Muscle of back (tissue), 13 donors: ENCODE measurements at places on chromosomes 5 and 9.

DNA sequence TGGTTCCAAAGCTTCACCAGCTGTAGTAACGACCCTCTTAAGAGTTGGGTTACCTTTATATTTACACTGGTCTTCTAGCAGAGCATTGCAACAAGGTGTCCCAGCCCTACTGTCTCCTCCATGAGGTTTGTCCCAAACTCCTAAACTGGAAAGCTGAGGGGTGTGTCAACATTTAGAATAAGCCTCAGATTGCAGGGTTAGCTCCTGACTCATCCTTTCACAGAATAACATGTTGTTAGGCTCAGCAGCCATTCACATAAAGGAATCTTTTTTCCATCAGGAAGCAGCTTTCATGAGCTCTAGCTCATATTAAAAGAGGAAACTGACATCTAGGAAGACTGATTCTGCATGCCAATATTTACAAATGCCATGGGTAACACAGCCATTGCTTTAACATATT is 238.7 kb downstream of the EFNA5 start:
- no peak for DNase-seq

- DNase-seq, result peak; percentile 15
Observed at GRCh38 chr5:16616536-16617273, at the start of gene RETREG1. Gene RETREG1, minus strand, starts transcription at chr5:16616997. Its CDS starts 26 bp downstream, at chr5:16616971.

GRCh38 chr5:76990899-76991459 is 38.1 kb downstream of the CRHBP start:
- DNase-seq, result no peak

- peak; percentile 14 for DNase-seq
Observed at GRCh38 chr5:1374679-1375055, 29.8 kb upstream of the CLPTM1L start.

GRCh38 chr5:61184708-61185107 is 22.4 kb upstream of the SMIM15 start:
- DNase-seq, result no peak

DNA sequence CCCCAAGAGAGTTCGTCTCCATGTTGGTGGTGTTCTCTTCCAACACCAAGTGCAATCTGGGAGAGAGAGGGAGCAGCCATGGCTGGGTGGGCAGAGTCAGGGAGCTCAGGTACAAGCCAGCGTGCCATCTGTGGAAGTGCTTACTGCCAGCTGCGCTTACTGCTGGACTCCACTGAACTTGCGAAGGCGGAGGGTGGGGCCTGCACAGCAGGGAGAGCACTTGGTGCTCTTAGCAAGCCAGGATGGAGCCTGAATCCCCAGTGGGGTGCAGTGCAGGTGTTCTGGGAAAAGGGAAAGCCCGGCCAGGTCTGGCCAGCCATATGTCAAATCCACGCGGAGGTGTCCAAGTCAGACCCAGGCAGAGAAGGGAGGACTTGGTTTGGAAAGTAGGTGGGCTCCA is 142.0 kb downstream of the FANCC start:
- DNase-seq, result no peak

- DNase-seq, result peak; percentile 70
Observed at GRCh38 chr5:78569441-78569840, 79.1 kb downstream of the LHFPL2 start.

DNA sequence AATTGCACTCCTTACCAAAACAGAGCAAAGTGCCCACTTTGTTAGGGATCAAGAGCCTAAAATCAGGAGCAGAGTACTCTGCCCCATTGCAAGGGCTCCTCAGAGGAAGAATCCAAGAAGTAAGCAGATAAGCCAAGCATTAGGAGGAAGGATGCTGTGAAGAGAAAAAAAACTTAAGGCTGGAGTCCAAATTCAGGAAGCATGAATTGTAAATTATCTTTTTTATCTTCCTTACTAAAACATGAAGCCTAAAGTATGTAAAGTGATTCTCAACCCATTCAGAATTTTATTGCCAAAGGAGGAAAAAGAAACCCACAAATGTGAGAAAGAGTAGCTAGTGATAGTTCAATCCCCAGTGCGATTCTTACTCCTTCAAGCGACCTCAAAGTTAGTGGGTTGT is 523.9 kb downstream of the TAF11L14 start:
- no peak for DNase-seq

DNA sequence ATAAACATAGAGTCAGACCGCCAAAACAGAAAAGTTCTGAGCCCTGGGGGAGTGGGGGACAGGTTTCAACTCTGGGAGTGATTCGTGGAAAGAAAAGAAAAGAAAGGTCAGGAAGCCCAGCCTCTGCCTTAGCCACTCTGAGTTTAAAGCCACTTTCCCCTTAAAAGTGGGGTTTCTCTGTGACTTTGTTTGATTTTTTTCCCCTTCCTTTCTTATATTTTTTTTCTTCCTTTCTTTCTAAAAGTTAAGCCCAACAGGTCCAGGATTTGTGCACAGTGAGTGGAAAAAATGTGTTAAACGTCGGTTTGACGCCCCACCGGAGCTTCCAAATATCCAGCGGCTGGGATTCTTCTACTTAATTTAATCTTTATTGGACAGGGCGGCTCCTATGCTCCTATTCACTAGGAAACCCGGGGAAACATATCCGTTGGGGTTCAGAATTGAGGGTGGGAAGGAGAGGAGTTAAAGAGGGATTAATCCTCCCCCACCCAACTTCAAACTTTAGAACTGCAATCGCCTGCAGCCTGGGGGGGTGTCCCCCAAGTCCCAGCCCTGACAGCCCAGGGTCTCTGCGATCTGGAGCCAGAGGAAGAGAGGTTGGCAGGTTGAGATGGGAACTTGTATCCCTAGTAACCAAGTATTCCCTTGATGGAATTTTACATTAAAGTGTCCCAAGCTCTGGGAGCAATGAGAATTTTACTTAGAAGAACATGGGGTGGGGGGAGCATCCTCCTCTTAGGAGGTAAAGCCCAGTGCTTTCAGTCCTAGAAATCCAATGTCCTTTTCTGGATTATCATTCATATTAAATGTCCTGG is 6.3 kb downstream of the NR2F1-AS1 start:
- no peak for DNase-seq

DNA sequence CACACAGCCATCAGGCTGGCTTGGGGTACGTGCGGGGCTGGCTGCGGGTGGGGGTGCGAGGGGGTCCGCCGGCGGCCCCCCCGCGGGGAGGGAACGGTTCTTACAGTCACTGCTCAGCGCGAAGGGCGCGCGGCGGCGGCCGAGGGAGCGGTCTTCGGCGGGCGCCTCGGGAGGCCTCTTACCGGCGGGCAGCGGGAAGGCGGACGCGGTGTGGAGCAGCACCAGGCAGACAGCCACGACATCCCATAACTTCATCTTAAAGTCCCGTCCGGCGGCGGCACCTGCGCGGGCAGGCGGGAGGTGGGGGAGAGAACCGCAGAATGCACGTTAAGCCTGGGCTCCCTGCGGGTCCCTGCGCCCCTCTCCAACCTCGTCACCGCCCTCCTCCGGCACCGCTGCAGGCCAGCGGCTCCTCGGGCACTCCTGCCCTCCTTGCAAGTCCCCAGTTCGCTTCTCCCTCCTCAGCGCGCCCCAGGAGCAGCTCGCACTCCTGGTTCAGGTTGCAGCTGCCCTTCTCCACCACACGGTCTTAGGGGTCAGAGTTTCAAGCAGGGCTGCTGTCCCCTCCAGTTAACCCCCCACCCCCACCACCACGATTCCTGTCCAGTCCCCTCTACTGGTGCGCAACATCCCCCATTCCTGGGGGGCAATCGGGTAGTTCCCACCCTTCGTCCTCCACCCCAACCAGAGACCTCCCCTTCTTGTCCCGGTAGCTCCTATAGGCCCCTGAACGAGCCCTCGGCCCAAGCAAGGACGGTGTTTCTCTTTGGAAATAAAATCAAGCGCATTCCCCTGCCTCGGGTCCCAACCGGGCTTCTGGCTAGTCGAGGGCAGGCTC is 5.1 kb downstream of the GDNF start:
- DNase-seq, result peak; percentile 53

DNA sequence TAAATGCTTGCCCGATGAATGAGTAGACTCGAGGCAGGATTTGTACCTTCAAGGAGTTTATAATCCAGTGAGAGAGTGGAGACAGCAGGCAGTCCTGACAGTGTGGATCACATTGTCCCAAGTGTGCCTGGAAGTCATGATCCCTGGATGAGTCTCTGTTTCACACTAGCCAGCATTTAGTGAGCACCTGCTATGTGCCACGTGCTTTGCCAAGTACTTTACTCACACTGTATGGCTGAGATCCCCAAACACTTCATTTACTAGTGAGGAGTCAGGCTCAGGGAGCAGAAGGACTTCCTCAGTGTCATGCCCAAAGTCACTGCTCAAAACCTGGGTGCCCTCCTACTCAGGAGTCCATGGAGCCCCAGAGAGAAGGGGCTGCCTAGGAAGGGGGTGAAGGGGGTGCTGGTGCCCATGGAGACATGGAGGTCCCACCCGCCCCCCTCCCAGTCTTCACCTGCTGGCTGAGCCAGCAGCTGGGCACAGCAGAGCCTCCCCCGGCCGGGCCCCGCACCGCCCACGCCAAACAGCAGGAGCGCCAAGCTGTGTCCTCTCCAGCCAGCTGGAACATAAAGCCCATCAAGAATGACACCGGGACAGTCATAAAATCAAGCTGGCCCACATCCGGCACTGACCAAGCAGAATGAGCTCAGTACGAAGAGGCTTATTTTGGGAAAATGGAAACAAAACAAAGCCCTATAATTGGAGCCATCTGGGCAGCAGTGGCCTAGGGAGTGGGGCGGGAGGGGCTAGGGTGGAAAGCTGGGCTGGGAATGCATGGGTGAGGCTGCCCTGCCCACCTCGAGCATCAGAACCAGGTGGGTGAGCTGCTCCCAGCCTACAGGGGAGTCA is 10.6 kb downstream of the LAMC3 start:
- no peak for DNase-seq

- no peak for DNase-seq
Observed at GRCh38 chr5:15124871-15125568, 253.4 kb upstream of the ANKH start.

- no peak for DNase-seq
Observed at GRCh38 chr9:93697352-93698139, 121.2 kb downstream of the PHF2 start.

DNA sequence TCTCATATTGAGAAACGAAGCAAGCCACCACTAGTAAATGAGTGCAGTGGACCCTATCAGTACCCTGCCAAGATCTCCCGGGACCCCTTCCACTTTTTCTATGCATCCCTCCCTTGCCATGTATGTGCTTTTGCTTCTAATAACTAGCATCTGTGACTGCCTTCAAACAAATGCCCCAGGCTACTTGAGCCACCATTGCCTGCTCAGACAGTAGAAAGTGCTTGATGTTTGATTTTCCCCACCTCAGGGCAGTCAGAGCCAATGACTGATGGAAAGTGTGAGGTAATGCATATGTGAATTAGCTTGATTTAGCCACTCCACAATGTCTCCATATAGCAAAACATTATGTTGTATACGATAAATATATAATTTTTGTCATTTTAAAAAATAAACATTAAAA is 797.3 kb upstream of the ACO1 start:
- DNase-seq, result no peak

DNA sequence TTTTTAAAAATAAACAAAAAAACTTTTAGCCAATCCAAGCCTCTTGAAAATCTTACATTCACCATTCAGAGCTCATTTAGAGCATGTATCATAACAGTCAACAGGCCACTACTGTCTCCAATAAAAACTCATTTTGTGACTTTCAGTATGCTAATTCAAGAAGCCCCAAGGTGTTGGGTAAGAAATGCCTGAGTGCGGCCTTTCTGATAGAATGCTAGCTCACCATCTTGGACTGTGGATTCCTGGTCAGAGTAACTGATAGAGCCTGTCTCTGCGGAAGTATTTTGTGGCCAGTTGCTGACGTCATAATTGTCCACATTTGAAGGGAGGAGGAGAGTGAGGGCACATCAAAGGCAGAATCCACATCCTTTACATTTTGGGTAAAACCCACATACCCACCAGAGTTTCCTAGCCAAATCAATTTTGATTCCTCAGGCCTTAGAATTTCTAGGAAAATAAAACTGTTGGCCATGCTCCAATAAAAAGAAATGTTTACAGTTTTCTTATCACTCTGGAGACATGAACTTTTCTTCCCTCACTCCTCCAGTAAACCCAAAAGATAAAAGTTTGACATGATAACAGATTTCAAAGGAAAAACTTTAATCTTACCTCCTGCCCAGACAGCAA is 41.1 kb upstream of the ERCC6L2 start:
- no peak for DNase-seq

GRCh38 chr5:143594902-143595818 is 191.7 kb upstream of the NR3C1 start:
- DNase-seq, result no peak

DNA sequence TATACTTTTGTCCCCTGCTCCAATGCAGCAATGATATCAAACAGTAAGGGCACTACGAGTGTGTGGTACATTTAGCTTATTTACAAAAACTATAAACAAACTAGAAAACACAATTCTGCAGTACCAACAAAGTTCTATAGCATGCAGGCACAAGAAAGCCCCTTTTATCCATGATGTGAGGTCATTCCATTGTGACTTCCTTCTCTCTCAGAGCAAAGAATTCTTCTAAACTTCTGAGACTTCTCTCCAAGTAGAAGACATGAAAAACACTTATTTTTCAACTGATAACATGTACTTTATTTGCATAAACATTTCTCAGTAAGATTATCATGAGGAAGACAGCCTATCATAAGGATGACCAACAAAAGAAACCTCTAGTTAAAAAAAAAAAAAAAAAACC is 569.8 kb downstream of the TLE1 start:
- DNase-seq, result no peak

- DNase-seq, result peak; percentile 33
Observed at GRCh38 chr5:151745071-151745705, 13.2 kb downstream of the ATOX1 start.

DNA sequence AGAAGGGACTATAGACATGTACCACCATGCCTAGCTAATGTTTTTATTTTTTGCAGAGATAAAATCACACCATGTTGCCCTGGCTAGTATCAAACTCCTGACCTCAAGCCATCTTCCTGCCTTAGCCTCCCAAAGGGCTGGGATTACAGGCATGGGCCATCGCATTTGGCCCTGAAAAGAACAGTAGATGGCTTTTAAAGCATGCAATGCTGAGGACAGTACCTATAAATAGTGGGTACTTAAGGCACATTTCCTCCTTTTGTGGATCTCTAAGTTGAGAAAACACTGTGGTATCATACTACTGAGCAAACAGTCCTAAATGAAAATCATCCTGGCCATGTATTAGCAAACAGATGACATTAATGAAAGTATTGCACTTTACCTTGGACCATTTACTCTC is 119.4 kb downstream of the TTC39B start:
- no peak for DNase-seq

GRCh38 chr9:119005162-119005561 is 364.1 kb downstream of the BRINP1 start:
- no peak for DNase-seq

DNA sequence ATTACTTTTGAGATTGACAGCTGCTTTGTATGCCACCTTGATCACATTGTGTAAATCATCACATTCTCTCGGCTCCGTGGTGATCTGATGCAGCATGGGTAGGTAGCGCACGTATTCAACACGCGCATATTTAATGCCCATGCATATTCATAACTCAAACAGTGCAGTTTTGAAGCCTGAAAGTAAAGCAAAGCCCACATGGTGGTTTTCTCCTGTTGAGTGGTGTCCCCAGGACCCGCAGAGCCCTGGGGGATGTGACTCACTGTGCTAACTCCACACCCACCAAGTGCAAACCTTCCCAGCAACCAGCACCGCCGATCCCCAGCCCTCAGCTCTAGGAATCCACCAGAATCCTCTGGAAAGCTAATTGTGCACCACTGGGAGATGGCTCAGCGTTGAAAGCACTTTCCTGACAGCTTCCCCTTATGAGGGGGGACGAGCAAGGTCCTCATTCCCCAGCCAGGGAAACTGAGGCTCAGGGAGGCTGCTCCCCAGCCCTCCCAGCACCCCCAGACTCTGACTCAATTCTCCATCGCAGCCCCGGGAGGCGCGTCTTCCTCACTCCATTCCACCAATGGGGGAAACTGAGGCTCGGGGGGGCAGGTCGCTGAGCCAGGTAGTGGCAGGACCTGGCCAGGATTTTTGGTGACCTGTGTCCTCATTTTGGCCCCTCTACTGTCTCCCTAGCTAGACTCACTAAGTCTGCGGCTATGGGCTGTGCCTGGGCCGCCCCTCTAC is 46.4 kb downstream of the SARDH start:
- no peak for DNase-seq
